Right hindlimb (tissue), 1 donor: ENCODE measurements at places on chromosomes 2 and 18.

GRCh38 chr2:169900686-169901085 is 73.4 kb downstream of the UBR3 start:
- no peak for DNase-seq

DNA sequence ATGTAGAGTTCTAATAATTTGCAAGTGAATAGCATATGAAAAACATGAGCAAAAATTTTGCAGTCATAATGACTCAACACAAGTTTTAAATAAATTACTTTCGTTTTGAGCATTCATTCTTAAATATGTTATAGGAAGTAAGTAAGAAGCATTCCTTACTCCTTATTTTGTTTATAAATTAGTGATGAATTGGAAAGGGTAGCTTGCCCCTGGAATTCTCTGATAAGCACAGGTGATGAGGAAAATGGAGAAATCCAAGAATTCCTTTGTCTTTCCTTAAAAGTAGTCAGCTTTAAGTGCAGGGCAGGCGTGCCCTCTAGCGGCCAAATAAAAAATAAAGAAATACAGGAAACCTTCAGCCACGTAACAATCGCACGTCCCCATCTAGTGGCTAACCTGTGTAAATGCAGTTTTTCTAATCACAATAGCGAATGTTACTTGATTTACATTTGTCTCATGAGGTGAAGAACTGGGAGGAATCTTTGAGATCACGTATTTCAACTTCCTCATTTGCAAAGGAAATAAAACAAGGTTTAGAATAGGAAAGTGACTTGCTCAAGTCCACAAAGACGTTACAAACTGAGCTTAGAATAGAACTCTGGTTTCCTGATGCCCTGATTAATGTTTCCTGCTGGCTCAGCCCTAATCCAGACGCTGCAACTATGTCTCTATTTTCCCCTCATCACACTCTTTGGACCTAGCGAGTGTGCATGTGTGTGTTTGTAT is 47.2 kb upstream of the ZNG1B start:
- DNase-seq: peak; percentile 67

DNA sequence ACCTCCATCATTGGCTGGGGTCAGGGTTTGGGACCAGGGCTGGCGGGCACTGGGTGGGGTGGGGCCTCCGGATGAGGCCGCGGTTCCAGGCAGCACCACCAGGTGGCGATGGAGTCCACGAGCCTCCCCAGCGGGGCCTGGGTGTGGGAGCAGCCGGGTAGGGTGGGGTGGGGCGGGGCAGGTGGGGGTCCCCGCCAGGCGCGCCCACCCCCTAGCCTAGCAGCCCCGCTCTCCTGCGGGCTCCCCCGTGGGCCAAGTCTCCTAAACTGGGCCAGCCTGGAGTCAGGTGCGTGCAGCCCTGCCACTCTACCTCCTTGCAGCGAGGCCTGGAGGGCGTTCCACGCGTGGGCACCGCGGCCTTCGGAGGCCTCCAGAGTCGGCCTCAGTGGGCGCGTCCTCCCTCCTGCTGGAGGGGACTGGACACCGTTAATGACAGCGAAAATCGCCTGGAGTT is 187.5 kb downstream of the TWIST2 start:
- no peak for DNase-seq

DNA sequence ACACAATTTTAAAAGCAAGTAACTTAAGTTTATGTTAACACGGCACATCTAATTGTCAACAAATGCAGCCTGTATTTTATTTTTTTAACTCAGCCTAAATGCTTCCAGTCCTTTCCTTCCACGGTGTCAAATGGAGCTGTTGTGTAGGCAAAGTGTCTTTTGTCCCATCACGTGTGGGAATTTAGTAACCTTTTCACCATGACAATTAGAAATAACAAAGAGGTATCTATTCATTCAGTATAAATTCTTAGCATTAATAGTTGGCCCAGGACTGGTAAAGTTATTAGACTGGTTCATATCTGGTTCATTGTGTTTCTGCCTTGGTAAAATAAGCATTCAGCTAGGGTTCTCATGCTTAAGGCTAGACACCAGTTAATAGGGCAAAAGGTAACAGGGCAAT is 47.9 kb downstream of the FRZB start:
- DNase-seq: no peak

GRCh38 chr2:33598561-33599174 is 431 bp downstream of the FAM98A start:
- peak; percentile 49 for DNase-seq
